Muscle of arm (tissue), 14 donors: ENCODE measurements at places on chromosomes 12 and 14. TPM values are rescaled to one million over a fixed set of nuclear protein-coding genes. Genes with fewer than 3 reads are reported as not detected.
A peak's percentile ranks its signal among the peaks of the same experiment; 100 is the strongest.

DNA sequence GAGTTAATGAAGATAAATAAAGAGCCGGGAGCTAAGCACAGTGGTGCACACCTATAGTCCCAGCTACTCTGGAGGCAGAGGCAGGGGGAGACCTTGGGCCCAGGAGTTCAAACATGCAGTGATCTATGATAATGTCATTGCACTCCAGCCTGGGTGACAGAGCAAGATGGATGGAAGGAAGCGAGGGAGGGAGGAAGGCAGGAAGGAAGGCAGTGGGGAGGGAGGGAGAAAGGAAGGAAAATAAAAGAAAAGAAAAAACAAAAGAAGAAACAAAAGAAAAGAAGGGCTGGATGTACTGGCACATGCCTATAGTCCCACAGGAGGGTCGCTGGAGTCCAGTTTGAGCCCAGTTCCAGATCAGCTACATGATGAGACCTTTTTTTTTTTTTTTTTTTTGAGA, 19.0 kb upstream of the SP7 start:
- DNase-seq = no peak

- no peak for DNase-seq
Measured at GRCh38 chr12:69686731-69687130, 12.4 kb downstream of the BEST3 start.

GRCh38 chr14:104985675-104986486, at the start of gene CLBA1:
TSS of gene CLBA1 (plus strand) at chr14:104985788. CDS start at chr14:104986432, 644 bp downstream.
- DNase-seq = peak; percentile 93

DNA sequence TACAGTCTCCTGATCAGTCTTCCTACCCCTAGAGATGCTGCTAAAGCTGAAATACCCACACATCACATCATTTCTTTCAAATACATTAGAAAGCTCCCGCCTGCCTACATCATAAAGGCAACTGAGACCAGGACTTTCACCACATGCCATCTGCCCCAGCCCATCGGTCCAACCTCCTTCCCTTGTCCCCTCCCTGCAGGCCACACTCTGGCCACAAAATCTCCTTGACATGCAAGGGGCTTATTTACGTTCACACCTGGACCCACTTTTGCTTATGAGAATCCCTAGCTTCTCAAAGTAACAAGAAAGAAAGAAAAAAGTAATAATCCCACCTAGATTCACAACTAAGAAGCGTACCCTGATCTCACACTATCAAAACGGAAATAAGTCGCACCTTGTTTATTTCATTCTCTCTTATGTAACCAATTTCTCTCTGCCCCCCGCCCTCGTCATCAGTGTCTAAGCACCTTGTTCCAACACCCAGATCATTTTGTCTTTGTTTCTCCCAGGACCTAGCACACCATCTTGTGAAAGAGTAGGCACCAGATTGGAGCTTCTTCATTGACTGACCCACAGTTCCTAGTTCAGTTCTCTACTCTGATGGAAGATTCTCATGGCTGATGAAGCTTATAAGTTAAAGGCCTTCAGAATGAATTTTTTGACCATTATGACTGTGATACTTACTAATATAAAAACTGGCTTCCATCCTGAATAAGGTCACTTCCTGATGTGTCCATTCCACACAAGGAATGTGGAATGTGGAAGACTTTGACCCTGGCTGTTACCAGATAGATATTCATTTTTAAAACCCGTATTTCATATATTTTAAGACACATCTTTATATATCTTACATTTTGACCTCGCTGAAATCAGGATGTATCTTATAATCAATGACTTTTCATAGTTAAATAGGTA, 7.7 kb downstream of the WSB2 start:
- DNase-seq = no peak

GRCh38 chr14:39393289-39393688, 38.9 kb downstream of the FBXO33 start:
- no peak for DNase-seq

- peak; percentile 73 for DNase-seq
Measured at GRCh38 chr12:70576341-70577282, 60.6 kb downstream of the PTPRB start.

GRCh38 chr12:48810903-48811431, 7.3 kb upstream of the CACNB3 start:
- DNase-seq = no peak

The USP44 gene
- 1.0 TPM for polyA plus RNA-seq
